ENCODE measurements at places on chromosomes 6 and 20. TPM values are rescaled to one million over a fixed set of nuclear protein-coding genes. Genes with fewer than 3 reads are reported as not detected.

DNA sequence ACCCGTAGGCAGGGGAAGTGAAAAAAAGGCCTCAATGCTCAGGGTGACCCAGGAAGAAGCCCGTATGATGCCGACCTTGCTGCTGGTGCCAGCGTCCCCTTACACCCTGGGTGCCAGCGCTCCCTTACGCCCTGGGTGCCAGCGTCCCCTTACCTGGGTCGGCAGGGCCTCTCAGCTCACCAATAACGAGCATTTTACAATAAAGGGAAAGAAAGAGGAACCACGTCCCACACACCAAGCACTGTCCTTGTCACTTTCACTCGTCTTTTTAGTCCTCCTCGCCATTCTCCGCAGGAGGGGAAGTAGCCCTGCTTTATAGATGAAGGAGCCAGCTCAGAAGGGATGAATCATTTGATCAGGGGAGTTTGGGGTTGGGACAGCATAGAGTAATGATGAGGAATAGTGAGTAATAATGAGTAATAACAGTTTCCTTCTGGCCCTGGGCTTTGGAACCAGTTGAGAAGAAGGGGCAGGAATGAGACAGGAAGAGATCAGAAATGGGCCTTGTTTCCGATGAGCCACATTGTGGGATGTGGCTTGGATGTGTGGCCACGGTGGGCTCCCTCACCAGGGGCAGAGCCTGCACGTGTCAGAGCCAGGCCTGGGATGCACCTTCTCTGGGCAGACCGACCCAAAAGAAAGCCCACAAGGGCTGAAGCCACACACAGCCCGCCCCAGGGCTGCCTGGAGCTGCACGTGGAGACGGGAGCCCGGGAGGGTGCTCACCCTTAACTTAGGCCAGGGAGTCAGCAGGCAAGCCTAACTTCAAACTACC is 75.7 kb downstream of the SYNJ2 start:
- no peak for DNase-seq

- no peak for DNase-seq
Measured at GRCh38 chr20:44707018-44707579, 8.1 kb upstream of the CCN5 start.

DNA sequence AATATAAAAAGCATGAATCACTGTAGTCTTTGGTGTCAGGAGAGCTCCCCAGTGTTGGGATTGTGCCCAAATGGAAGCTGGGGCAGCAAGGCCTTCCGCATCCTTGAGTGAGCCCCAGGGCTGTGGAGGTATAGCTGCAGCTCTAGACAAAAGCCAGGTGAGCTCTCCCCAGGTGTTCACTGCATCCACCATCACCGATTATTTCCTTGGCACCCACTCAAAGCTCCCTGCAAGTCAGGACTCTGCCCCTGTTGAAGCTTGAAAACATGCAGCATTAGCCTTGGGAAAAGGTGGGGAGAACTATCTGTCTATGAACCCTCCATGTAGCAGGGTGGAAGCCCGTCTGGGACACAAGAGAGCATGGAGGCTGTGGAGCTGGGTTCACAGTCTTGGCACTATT is 228.8 kb downstream of the BMP7 start:
- DNase-seq, result no peak

- DNase-seq, result no peak
Measured at GRCh38 chr20:17172836-17173516, 53.9 kb upstream of the PCSK2 start.

- DNase-seq, result no peak
Measured at GRCh38 chr20:52261792-52262191, 70.2 kb upstream of the ZFP64 start.

DNA sequence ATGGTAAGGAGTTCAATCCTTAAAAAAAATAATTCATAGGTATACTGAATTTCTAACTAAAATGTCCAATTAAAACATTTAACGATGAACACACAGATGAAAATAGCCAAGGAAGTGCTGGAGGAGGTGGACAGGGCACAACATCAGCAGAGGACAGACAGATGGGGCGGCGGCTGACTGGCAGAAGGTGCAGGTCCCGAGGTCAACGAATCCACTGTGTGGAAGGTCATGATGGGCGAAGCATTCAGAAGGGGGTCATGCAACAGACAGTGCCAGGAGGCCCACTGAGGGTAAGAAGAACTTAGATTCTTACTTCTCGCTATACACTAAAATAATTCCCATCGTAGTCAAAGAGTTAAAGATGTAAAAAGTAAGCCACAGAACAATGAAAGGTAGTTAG is 34.2 kb upstream of the FRMD1 start:
- DNase-seq, result peak; percentile 31

GRCh38 chr6:128515550-128516513 is 4.6 kb downstream of the PTPRK start:
- DNase-seq, result no peak

DNA sequence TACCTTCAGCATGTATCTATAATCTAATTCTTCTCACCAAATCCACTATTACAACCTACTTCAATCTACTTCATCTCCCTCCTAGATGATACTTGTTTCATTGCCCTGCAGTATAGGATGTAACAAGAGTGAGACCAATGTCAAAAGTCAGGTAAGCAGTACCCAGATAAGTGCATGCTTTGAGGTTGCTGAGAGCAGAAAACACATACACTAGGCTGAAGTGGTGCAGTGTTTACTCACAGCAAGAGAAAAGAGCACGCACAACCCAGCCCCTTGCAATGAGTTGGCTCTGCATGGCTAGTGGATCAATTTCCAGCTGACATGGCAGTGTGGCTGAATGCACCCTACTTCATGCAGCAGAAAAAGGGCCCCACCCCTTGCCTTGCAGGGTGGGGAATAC is 199.9 kb downstream of the EPHA7 start:
- no peak for DNase-seq

GRCh38 chr6:20362623-20363022 is 39.1 kb upstream of the E2F3 start:
- DNase-seq, result no peak

DNA sequence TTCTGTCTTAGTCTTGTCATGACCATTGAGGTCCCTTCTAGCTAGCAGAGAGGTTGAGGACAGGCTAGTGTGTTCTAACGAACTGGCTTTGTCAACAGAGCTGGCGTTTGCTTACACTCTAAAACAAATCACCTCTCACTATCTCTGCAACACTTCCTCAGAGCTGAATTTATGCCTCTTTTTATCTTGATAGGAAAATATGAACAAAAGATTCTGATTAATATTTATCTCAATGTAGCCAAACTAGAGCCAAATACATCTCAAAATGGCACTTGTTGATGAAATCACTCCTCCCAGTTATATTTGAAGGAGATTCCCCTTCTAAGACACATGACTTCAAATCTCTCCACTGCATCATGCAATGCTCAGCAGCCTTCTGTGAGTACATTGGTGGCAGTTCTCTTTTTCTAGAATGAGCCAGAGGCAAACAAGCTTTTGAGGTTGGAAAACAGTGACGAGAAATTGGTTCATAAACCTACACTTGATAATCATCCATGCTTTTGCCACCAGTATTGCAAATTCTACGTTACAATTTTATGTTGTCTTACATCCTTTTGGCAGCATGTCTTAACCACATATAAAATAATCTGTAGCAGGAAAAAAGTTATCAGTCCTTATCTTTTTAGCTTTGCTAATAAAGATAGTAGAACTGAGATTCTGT is 615.7 kb upstream of the CITED2 start:
- no peak for DNase-seq

Gene CTCFL
- 0.27 TPM for total RNA-seq

Gene C20orf144
- total RNA-seq, result not detected

Gene PSMF1
- 187 TPM for total RNA-seq
